ENCODE measurements at places on chromosomes 7 and 10.

DNA sequence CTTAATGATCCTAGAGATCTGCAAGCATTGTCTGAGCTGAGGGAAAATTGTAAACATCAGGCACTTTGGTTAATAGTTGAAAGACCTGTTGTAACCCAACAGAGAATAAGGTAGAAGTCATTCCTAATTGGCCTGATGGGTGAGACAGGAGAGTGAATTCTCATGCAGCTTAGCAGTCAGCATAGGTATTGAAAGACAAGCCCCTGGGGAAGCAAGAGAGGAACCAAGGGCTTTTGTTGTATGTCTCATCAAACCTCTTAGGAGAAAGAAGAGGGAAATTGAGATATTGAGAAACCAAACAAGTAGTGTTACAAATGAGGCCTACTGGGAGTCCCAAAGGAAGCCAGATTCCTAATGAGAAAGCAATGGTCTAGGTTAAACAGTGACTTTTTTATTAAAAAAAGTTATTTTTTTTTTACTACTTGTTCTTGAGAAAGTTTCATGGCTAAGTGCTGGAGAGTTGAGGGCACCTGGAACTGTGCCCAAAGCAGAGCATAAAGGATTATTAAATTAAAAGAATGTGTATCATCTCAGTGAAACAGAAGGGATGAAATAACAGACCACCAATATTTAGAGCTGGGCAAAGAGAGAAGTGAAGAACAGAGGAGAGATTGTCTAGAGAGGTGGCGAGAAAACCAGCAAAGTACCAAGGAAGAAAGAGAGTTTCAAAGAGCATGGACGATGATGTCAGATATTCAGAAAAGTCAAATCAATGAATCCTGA is 168.9 kb downstream of the CDK14 start:
- DNase-seq: peak; percentile 37

DNA sequence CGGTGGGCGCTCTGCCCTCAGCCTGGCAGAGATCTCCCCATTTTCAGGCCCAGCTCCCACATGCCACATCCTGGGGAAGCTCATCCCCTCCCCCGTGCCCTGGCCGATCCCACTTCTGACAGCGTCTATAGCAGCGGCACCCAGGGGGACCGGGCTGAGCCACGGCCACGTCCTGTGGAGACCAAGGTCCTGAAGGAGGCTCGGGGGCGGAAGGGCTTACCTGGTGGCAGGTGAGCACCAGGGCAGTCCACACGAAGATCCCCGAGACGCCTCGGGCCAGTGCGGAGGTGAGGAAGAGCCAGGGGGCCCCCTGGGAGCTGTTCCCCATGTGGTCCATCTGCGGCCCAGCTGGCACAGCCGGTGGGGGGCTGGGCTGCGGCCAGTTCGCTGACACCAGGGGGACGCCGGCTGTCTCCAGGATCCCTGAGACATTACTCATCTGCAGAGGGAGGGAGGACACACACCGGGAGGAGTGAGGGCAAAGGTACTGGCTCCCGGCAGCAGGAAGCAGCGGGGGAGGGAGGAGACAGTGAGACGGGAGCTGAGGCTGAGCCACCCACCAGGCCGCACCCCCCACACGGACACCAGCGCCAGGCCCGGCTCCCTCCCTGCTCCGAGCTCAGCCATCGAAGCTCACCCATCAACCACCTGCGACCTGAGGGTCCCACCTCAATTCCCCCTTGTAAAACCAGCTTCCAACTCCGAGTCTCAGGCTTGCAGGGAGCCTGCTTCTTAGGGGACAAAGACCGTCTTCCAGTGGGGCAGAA is 776 bp downstream of the TMEM184A start:
- no peak for DNase-seq

- no peak for DNase-seq
Observed at GRCh38 chr10:33416209-33416608, 81.7 kb upstream of the NRP1 start.

DNA sequence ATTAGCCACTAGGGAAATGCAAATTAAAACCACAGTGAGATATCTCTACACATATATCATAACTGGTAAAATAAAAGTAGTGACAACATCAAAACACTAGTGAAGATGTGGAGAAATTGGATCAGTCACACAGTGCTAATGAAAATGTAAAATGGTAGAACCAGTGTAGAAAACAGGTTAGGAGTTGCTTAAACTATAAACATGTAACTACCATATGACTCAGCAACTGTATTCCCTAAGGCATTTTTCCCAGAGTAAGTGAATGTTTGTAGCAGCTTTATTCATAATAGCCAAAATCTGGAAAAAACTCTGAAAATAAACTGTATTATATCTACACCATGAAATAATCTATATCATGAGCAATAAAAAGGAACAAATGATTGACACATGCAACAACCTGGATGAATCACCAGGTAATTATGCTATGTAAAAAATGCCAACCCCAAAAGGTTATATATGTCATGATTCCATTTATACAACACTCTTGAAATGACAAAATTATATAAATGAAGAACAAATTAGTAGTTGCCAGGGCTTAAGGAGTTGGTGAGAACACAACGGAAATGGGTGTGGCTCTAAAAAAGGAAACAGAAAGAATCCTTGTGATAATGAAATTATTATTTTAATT is 22.8 kb downstream of the SLC25A40 start:
- DNase-seq: no peak

All from OCI-LY7 (cell line).